ENCODE measurements at places on chromosomes 3 and 15. TPM values are rescaled to one million over a fixed set of nuclear protein-coding genes. Genes with fewer than 3 reads are reported as not detected.

SYNPR gene
- total RNA-seq = not detected

PLA2G4D gene
- not detected for total RNA-seq

GOLGA8M gene
- total RNA-seq = 0.77 TPM

CILP gene
- 114 TPM for total RNA-seq

CCDC39 gene
- total RNA-seq = not detected

SETD5 gene
- total RNA-seq = 74.6 TPM

PYGO1 gene
- total RNA-seq = 21.9 TPM

SCN11A gene
- total RNA-seq = not detected

KBTBD12 gene
- total RNA-seq = 2.2 TPM

ACKR4 gene
- total RNA-seq = 3.2 TPM

SCAMP2 gene
- total RNA-seq = 49.8 TPM

TIMP4 gene
- total RNA-seq = 16.5 TPM
